ENCODE measurements at places on chromosomes 3 and 15. TPM values are rescaled to one million over a fixed set of nuclear protein-coding genes. Genes with fewer than 3 reads are reported as not detected.

DNA sequence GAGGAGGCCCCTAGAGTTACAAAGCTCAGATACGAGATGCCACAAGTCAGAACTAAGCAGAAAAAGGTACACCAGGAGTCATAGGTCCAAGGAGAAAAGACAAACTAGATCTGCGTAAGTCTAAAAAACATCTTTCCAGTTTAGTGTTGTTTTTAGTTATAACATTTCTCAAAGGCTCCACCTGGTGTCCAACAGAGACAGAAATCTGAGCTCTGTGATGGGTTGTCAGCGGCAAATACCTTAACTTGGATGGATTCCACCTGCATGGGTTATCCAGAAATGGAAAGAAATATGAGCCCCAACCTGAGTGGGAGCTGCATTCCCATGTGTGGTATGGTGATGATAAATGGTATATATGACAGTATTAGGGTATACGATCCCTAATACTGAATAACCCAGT is 238.6 kb upstream of the CHRM5 start:
- no peaks in the 10 kb centered on the region for H3K36me3 ChIP-seq
- no peak overlapping the region for H3K27ac ChIP-seq

GRCh38 chr3:147493666-147494065 is 84.5 kb downstream of the ZIC1 start:
- no peaks in the 10 kb centered on the region for H3K4me1 ChIP-seq
- no peak for DNase-seq
- H3K4me3 ChIP-seq: no peak overlapping the region
- H3K27me3 ChIP-seq: no peaks in the 10 kb centered on the region
- H3K36me3 ChIP-seq: no peaks in the 10 kb centered on the region
- no peak overlapping the region for H3K27ac ChIP-seq

Gene RAB7A
- total RNA-seq: 79.5 TPM

GRCh38 chr3:41317298-41317697 is 118.0 kb downstream of the CTNNB1 start:
- no peaks in the 10 kb centered on the region for H3K27me3 ChIP-seq
- H3K36me3 ChIP-seq: no peaks in the 10 kb centered on the region
- H3K4me1 ChIP-seq: peaks cover 33% of the 10 kb centered on the region
- no peak for DNase-seq
- H3K4me3 ChIP-seq: no peak overlapping the region

- peaks cover 16% of the 10 kb centered on the region for H3K4me1 ChIP-seq
- H3K27ac ChIP-seq: no peak overlapping the region
- peak; percentile 23 for DNase-seq
- H3K36me3 ChIP-seq: no peaks in the 10 kb centered on the region
- H3K27me3 ChIP-seq: no peaks in the 10 kb centered on the region
Measured at GRCh38 chr3:150094150-150094933, 123.6 kb upstream of the PFN2 start.

DNA sequence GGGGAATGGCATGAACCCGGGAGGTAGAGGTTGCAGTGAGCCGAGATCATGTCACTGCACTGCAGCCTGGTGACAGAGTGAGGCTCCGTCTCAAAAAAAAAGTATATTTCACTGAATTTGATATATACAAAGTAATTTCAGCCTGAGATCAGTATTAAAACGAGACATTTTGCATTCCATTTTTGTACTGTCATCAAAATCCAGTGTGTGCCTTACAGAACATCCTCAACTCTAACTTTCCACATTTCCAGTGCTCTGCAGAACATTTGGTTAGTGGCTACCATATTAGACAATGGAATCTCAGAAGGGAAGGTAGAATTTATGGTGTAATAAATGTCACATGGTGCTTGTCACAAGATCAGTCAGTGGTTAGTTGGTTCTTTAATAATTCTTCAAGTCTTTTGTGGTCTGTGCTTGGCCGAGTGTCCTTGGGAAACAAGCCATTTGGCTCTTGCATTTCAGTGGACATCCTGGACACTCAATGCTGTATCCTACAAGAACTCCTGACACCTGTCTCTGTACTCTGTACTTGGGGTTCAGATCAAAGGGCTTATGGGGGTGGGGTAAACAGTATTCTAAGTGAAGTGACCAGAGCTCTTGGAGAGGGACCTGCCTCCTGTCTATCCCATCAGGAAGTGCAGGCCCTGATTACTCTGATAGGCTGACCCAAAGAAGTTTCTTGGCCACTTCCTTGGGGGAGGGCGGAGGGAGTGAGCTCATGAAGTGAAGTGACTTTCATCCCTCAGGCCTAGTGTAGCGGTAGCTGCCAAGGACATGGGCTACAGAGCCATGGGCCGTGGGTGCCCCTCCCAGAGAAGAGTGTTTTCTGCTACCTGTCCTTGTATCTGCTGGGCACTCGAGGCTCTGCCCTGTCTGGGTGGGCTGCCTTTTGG is 3.7 kb downstream of the ACVR2B start:
- peaks cover 32% of the 10 kb centered on the region for H3K4me1 ChIP-seq
- peak; percentile 33 for DNase-seq
- no peak overlapping the region for H3K4me3 ChIP-seq
- H3K27me3 ChIP-seq: no peaks in the 10 kb centered on the region
- H3K27ac ChIP-seq: no peak overlapping the region
- no peaks in the 10 kb centered on the region for H3K36me3 ChIP-seq

GRCh38 chr3:46030626-46031025 is 3.3 kb upstream of the XCR1 start:
- H3K27ac ChIP-seq: no peak overlapping the region
- no peak for DNase-seq
- H3K27me3 ChIP-seq: no peaks in the 10 kb centered on the region
- H3K4me3 ChIP-seq: no peak overlapping the region

- no peaks in the 10 kb centered on the region for H3K27me3 ChIP-seq
- no peak overlapping the region for H3K4me3 ChIP-seq
- no peak overlapping the region for H3K27ac ChIP-seq
- DNase-seq: no peak
- H3K4me1 ChIP-seq: no peaks in the 10 kb centered on the region
Measured at GRCh38 chr3:143571548-143571947, 276.7 kb downstream of the SLC9A9 start.

DNA sequence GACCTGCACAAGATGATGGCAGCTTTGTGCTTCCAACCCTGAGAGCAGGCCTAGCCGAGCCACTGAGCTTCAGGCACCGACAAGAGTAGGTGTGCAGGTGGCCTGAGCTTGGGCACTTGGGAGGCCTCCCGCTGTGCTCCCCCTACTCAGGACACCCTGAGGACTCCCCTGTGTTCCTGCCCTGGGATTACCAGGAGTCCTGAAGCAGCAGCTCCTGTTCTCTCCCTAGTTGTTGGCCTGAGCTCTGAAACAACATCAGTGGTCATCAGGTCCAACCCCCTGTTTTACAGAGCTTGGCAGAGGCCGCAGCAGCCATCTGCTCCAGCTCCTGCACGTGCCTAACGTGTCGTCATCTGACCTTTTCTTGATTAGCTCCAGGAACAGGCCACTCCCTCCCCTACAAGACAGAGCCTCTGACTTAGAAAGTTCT is 8.0 kb upstream of the MESP2 start:
- no peaks in the 10 kb centered on the region for H3K4me1 ChIP-seq
- H3K36me3 ChIP-seq: no peaks in the 10 kb centered on the region
- no peak overlapping the region for H3K27ac ChIP-seq
- H3K4me3 ChIP-seq: no peak overlapping the region

DNA sequence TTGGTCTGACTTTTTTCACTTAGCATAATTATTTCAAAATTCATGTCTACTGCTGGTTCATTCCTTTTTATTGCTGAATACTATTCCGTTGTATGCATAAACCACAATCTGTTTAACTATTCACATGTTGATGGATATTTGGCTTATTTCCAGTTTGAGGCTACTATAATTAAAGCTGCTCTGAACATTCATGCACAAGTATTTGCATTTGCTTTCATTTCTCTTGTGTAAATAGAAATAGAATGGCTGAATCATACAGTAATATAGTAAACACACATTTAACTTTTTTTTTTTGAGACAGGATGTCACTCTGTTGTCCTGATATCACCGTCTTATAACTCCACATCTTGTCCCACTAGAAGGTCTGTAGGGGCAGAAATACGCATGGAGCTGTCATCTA is 57.3 kb downstream of the NMNAT3 start:
- no peaks in the 10 kb centered on the region for H3K27me3 ChIP-seq
- H3K36me3 ChIP-seq: no peaks in the 10 kb centered on the region
- H3K4me3 ChIP-seq: no peak overlapping the region
- H3K27ac ChIP-seq: no peak overlapping the region
- no peak for DNase-seq
- H3K4me1 ChIP-seq: no peaks in the 10 kb centered on the region

- no peaks in the 10 kb centered on the region for H3K27me3 ChIP-seq
- no peaks in the 10 kb centered on the region for H3K36me3 ChIP-seq
- H3K27ac ChIP-seq: no peak overlapping the region
- H3K4me1 ChIP-seq: peaks cover 17% of the 10 kb centered on the region
- no peak for DNase-seq
Measured at GRCh38 chr3:101527906-101528305, 14.9 kb upstream of the SENP7 start.

Gene DNAH1
- 0.35 TPM for total RNA-seq

Gene GCSAM
- not detected for total RNA-seq

Gene IQCH
- total RNA-seq: 1.0 TPM

- H3K36me3 ChIP-seq: no peaks in the 10 kb centered on the region
- no peaks in the 10 kb centered on the region for H3K27me3 ChIP-seq
- 0 out of 2 replicates have a peak overlapping the region, but pooled peaks have one; percentile 2 for H3K27ac ChIP-seq
- DNase-seq: peak; percentile 30
Measured at GRCh38 chr3:78285032-78285728, 1245.3 kb downstream of the ROBO2 start.

DNA sequence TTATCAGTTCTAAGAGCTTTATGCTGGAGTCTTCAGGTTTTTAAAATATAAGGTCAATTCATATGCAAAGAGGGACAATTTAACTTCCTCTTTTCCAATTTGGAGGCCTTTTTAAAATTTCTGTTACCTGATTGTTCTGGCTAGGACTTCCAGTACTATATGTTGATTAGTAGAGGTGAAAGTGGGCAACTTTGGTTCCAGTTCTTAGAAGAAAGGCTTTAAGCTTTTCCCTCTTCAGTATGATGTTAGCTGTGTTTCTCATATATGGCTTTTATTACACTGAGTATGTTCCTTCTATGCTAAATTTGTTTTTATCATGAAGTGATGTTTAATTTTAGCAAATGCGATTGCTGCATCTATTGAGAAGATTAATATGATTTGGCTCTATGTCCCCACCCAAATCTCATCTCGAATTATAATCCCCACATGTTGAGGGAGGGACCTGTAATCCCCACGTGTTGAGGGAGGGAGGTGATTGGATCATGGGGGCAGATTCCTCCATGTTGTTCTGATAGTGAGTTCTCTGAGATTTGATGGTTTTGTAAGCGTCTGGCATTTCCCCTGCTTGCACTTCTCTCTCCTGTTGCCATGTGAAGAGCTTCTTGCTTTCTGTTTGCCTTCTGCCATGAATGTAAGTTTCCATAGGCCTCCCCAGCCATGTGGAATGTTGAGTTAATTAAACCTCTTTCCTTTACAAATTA is 33.8 kb downstream of the FAIM start:
- no peak overlapping the region for H3K4me3 ChIP-seq
- DNase-seq: no peak

DNA sequence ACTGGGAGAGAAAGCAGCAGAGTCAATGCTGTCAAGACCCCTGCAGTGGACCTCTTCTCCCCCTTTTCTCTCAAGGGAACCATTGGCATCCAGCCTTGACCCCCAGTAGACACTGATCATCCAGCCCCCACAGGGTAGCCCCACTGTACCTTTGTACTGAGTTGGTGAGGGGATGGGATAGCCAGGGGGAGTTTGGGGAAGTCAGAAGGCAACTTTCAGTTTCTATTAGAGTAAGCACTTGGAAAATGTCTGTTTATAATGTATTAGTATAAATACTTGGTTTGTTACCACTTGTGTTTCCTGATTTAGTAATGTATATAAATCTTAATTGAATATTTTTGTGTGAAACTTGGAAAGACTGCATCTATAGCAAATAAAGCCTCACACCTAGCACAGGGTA is 25.0 kb downstream of the DAG1 start:
- DNase-seq: no peak
- 0 out of 2 replicates have a peak, but pooled peaks cover 6% of the 10 kb centered on the region for H3K36me3 ChIP-seq
- no peaks in the 10 kb centered on the region for H3K4me1 ChIP-seq
- no peaks in the 10 kb centered on the region for H3K27me3 ChIP-seq

DNA sequence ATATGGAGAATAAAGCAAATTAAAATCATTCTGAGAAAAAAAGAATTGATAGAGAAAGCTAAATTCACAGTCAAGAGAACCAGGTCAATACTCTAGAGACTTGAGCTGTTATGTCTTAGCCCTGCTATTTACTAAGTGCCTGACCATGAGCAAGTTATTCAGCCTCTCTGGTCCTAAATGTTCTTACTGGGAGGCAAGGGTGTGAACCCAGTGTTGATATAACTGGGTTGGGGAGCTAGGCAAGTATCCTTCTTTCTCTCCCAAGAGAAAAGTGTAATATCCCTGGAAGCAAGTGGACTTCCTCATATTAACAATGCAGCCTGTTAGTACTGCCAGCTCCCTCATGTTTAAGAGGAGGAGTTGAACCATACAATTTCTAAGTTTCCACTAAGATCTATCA is 488.9 kb upstream of the RASGRP1 start:
- peaks cover 6% of the 10 kb centered on the region for H3K36me3 ChIP-seq
- H3K27me3 ChIP-seq: no peaks in the 10 kb centered on the region
- DNase-seq: no peak
- no peak overlapping the region for H3K4me3 ChIP-seq
- no peaks in the 10 kb centered on the region for H3K4me1 ChIP-seq

DNA sequence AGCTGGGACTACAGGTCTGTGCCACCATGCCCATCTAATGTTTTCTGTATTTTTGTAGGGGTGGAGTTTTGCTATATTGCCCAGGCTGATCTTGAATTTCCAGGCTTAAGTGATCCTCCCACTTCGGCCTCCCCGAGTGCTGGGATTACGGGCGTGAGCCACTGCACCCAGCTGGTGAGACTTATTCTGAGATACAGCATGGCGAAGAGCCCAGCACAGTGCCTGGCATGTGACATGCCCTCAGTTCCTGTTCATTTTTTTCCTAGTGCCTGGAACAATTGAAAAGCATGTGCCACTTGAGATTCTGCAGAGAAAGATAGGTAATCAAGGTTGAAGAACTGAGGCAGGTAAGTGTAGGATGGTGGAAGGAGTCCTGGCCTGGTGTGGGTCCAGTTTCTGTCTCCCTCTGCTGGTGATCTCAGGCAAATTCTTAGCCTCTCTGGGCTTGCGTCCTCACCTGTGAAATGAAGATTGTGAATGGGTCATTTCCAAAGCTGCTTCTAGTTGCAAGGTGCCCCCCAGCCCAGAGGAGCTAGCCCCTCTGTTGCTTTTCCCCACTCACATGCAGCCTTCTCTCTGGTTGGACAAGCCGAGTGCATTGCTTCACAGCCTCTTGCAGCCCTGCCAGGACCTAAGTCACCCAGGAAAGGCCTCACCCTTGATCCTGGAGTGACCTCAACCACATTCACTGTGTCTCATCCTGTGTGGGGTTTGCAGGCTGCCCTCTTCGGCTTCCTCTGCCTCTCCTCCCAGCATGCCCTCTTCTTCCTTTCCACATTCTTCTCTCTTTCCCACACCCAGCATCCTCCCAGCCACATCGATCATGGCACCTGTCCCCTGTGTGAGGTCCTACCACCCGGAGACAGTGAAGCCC is 4.3 kb upstream of the RHCG start:
- H3K27ac ChIP-seq: no peak overlapping the region
- H3K4me3 ChIP-seq: no peak overlapping the region
- DNase-seq: peak; percentile 45
- peaks cover 17% of the 10 kb centered on the region for H3K27me3 ChIP-seq
- no peaks in the 10 kb centered on the region for H3K36me3 ChIP-seq
- H3K4me1 ChIP-seq: peaks cover 3% of the 10 kb centered on the region

GRCh38 chr15:101554115-101554915 is 64.8 kb upstream of the PCSK6 start:
- H3K4me1 ChIP-seq: no peaks in the 10 kb centered on the region
- H3K27me3 ChIP-seq: no peaks in the 10 kb centered on the region
- H3K27ac ChIP-seq: no peak overlapping the region
- DNase-seq: no peak
- H3K4me3 ChIP-seq: no peak overlapping the region
- no peaks in the 10 kb centered on the region for H3K36me3 ChIP-seq
